ENCODE measurements at places on chromosomes 12 and 14.

DNA sequence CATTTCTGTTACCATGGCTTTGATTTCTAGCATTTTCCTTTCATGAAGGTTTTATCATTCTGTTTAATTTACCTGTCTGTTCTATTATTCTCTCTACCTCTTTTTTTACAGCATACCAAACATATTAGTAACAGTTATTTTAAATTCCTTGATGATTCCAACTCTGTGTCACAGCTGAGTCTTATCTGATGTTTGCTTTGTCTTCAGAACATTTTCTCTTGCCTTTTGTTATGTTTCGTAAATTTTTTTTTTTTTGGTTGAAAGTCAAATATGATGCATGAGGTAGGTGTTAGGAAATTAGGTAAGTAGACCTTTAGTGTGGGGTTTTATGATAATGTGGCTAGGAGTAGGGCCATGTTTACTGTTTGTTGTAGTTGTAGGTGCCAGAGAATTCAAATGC lies 496.4 kb downstream of the FOXG1 start:
- DNase-seq: no peak

DNA sequence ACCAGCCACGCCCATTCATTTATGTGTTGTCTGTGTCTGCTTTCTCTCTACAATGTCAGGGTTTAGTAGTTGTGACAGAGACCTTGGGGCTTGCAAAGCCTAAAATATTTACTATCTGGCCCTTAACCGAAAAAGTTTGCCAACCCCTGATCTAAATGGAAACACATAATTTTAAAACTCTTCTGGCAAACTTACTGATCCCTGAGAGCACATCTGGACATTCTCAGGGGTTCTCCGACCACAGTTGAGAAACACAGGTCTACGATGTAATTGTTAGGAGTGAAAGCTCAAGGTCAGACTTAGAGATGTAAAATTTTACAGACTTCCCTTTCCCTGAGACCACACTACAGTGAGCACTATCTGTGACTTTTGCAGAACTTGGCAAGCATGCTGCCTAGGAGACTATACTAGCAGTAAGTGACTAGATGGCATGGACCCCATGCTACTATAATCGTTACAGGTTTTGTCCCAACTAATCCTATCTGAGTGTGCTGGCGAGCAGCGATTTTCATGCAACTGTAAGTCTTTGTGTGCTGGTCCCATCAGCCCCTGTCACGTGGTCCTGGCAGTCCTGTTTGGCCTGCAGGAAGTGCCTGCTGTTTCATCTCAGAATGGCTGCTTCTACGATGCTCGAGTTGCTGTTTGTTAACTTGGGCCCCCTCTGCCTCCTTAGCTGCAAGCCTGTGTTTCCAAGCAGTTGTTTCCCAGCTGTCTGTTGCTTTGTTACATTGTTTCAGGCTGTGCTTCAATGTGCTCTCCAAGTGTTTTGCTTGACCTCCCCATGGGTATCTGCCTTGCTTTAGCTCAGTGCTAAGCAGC lies 21.6 kb downstream of the TMTC2 start:
- DNase-seq: no peak

DNA sequence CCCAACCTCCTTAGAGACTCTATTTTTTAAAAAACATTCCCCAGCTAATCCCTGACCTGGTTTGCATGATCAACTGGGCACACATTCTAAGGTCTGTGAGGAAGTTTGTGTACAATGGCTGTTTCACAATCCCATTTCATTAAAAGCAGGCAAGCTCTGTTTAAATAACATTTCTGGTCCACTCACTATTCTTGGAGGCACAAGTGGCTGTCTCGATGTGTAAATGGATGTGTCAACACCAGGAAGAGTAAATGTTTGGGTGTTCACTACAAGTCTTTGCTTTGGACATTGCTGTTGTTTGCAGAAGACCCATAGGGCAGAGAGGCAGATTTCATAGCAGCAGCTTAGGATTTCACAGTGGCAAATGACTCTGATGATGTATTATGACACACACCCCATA lies 98.3 kb downstream of the PDZRN4 start:
- no peak for DNase-seq

- DNase-seq: no peak
These were observed at the start of gene OR4E2 for GRCh38 chr14:21653331-21653885. OR4E2 (plus strand) TSS chr14:21653835; CDS start chr14:21665083, 11,248 bp downstream.

Data from stimulated activated CD8-positive, alpha-beta memory T cell treated with anti-CD3 and anti-CD28 coated beads, Interleukin-4, amount 100 ng/mL, for 1 hour (primary cell).